ENCODE measurements at places on chromosomes 3 and 15.

GRCh38 chr15:84797212-84797611, 19.9 kb upstream of the ALPK3 start:
- DNase-seq, result no peak

- DNase-seq, result no peak
Observed at GRCh38 chr3:147393943-147394883, 12.1 kb downstream of the ZIC4 start.

DNA sequence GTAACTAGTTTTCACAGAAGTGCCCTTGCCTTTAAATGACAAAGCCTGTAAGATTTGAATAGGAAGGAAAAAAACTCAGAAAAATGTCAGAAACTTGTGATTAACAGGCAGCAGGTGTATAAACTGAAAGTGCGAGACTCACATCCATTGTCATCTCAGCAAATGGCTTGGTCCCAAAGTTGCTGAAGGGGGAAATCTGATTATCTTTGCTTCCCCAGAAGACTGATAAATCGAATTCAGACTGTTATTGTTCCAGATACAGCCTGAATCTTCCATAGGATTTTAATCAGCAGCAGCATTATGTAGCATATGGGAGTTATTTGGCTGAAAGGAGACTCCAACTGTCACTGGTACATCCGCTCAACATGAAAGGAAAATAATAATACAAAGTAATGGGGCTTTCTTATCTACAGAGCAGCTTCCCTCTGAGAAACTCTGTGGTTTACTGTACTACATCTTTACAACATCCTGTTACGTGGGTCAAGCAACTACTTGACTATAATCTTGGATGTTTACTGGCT, 550.4 kb upstream of the CCDC54 start:
- DNase-seq, result no peak

DNA sequence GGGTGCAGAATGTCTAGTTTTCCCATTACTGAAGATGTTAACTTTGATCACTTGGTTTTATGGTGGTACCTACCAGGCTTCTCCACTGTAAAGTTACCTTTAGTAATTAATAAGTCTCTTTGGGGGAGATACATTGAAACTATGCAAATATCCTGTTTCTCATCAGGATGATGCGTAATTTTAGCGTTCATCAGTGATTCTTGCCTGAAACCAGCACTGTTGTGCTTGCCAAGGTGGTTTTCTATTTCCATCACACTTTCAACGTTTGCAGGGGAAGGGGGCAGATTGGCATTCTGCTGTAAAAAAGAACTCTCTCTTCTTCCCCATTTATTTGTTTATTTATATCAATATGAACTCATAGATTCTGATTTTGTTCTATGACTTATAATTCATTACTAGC, 61.0 kb downstream of the SSR3 start:
- no peak for DNase-seq

DNA sequence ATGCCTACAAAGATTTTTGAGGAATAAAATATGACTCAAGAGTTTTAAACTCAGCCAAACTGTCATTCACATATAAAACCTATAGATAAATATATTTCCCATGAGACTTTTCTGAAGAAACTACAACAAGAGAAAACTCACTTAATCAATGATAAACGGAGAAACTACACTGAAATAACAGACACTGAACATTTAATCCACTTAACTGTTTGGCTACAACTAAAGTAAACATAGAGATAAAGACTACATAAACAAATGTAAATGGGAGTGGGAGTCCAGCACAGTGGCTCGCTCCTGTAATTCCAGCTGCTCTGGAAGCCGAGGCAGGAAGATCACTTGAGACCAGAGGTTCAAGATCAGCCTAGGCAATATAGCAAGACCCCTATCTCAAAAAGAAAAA, 79.2 kb downstream of the MEX3B start:
- DNase-seq, result no peak

DNA sequence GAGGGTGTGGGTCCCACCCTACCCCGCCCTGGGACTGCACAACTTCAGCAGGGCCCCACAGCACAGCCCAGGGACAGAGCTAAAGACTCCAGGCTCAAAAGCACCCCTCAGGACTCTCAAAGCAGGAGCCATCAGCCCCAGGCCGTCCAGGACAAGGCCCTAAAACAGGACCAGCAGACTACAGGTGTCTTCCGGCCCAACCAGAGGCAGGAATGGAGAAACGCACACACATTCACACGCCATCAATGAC, 26.1 kb downstream of the ATRIP start:
- DNase-seq, result no peak

GRCh38 chr15:96583671-96584070, 253.2 kb downstream of the NR2F2 start:
- DNase-seq, result no peak

GRCh38 chr15:99565049-99565298, 810 bp upstream of the MEF2A start:
- no peak for DNase-seq

DNA sequence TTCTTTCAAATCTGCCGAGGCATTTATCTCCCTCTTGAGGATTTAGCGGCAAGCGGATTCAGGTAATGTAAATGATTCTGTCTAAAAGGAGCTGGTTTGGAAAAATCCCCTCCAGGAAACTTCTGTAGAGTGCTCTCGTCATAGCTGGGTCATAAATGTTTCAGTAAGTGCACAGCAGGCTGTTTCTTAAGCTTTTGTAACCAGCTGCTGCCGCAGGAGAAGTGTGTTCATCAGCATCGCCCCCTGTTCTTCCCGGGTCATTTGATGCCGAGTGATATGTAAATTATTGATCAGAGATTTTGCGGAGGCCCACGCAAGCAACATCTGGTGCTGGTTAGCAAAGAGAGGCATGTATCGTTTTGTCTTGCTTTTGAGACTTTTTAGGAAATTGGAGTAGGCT, 53.1 kb downstream of the DNASE1L3 start:
- no peak for DNase-seq

DNA sequence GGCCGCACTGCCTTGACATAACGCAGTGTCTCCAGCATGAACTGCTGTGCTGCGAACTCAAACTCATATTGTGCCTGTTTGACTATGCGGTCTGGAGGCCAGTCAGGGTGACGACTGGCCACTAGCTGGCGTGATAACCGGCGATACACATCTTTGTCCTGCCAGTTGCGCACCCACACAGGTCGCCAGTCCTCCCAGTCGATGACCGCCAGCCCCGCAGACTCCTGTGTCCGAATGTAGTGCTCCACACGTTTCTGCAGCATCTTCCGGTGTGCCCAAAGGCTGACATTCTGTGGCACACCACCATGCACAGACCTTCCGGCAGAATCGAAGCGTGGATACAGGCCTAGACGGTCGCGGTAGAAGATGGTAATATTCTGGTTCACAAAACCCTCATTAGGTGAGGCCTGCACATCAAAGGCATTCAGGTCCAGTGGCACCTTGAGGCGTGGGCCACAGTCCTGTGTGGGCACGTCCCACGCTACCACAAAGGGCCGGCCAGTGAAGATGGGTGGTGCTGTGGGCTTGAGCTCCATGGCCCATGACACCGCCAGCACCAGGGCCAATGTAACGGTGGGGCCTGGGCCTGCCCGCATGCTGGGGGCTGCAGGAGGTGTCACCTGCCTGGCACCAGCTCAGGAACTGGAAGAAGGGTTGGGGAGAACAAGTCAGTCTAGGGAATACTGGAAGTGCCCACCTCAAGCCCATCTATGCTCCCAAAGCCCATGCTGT, 2.5 kb downstream of the HYAL2 start:
- DNase-seq, result no peak

- DNase-seq, result no peak
Observed at GRCh38 chr3:152151216-152151876, 117.4 kb upstream of the MBNL1 start.

DNA sequence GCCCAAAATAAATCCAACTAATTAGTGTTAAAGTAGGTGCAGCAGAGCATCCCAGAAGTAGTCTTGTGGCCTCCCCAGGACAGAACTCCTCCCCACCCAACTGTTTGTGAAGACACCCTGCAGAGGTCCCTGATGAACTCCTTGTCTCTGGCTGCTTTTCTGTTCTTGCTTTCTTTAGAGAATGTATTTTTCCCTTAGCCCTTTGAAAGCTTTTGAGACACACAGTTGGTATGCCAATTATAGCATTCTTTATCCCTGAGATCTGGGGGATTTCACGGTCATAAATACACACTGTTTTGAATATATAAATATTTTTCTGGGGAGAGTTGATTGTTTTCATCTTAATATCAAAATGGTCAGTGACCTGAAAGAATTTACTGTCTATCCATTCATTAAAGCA, 9.8 kb downstream of the TFG start:
- DNase-seq, result no peak

- DNase-seq, result no peak
Observed at GRCh38 chr3:77267589-77267988, 227.7 kb downstream of the ROBO2 start.

DNA sequence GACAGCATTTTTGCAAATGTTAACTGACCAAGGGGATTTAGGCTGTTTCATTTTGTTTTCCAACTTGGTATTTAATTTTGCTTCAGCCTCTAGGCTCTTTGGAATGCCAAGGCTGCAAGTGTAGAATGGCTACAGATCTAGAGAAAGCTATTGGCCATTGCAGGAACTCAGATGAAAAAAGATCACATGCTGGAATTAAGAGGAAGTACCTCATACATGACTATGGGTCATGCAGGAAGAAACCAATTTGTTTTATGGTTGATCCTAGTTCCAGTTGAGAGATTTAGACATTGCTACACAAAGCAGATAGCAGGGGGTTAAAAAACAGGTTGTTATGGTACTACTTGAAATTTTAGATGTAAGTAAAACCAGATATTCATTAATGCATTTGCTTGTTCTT, 12.7 kb upstream of the CLDN16 start:
- DNase-seq, result no peak

DNA sequence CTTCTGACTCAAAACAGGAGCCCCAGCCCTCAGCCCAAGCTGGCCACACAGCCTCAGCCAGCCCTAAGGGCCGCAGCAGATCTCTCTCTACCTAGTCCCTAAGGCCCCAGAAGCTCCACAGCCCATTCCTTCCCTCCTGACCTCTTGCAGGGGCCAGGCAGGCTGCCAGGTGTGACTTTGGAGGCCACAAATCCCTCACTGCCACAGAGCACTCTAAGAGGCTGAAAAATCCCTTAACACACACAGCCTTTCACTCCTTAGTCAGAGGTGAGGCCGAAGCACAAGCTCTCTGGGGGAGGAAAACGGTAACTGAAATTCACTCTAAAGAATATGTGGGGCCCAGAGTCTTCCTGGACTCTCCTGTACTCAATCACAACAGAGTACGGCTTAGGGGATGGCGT, 23.3 kb downstream of the LRRC2 start:
- no peak for DNase-seq

DNA sequence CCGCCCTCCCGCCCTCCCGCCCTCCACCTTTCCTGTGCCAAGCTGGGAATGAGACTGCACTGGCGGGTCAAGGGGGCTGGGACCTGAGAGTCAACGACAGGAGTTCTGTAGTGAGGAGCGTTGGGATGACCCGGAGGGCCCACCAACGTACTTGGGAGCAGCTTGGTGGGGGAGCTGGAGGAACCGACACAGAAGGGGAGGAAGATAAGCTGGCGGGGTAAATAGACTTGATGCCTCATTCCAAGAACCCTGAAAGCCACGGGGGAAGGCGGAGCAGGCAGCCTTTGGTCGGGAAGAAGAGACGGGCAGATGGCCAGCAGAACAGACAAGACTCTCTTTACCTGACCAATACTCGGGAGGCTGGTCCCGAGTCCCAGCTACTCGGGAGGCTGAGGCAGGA, 277 bp downstream of the FMN1 start:
- peak; percentile 10 for DNase-seq

DNA sequence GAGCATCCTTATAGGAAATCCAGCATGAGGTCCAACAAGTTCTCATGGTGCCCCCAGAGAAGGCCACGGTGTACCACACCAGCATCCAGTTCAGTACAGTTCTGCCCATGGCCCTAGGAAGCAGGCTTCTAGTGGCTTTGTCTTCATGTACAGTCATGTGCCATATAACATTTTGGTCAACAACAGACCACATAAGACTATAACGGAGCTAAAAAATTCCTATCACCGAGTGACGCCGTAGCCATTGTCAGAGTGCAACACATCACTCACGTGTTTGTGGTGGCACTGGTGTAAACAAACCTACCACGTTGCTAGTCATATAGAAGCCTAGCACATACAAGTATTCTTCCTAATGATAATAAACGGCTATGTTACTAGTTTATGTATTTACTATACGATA, 209.0 kb downstream of the ARRDC4 start:
- no peak for DNase-seq

DNA sequence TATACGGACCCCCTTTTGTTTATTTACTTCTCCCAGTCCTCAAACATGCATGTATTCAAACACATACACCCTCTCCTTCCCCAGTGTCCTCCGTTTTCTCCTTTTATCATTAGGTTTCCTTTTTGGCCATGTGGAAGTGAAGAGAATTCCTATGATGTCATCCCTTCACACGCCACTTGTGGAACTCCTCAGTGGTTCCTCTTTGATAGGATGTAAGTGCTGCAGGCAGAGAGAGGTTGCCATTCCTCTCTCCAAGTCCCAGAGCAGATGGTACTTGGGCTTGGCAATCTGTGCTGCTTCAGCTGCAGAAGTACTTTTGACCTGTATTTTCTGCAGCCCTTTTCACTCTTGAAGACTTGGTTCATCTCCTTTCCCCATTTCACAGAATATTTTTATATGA, 32.9 kb upstream of the CRTC3 start:
- DNase-seq, result no peak

DNA sequence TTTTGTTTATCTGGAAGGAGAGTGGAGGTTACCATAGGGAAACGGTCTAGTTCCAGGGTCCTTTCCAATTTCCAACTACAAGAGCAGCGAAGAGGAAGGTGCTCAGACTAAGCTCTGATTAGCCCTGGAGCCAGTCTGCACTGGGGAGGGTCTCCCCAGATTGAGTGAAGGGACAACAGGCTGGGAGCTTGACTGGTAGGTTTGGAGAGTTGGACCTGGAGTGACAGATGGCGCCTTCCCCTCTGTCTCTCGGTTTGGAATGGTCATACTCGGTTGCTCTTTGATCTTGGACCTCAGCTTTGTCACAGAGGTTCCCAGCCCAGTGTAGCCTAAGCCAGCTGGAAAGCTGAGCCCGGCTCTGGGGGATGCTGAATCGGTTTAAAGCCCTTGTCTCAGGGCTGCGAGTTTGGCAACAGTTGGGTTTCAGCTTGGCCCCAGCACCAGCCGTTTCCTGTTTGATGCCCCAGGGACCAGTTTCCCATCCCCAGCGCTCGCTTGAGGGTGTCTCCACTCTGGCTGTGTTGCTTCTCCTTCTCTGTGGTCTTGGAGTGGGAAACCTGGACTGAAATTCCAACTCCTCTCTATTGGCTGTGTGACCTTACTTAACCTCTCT, 53.1 kb upstream of the ULK4 start:
- no peak for DNase-seq

DNA sequence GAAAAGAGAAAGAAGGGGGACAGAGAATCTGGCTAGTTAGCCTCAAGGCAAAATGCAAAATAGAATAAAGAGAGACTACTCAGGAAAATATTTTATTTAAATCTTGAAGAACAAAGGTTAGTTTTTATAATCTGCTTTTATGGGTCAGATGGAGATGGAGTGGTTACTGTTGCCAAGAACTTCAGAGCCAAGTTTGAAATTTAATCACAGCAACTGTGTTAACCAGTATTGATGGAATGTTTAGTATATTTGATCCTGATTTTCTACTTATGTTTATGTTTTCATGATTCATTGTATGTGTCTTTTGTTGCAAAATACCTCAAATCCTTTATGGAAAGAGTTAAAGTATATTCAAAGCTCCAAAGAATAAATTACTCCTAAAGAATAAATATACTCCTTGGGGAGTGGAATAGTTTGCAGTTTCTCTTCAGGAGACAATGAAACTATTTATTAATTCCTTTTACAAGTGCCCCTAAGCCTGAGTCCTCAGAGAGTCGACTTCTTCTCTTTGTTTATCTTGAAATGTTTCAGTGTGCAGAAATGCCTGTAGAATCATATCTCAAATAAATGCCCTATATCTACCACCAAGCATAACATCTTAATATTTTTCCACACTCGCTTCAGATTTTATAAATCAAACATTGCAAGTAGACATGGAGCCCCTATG, 60.9 kb upstream of the THSD4 start:
- no peak for DNase-seq

Measured in activated naive CD4-positive, alpha-beta T cell treated with anti-CD3 and anti-CD28 coated beads, Interleukin-2, amount 50 U/mL, for 16 hours (primary cell).